ENCODE measurements at places on chromosomes 12 and 14.

DNA sequence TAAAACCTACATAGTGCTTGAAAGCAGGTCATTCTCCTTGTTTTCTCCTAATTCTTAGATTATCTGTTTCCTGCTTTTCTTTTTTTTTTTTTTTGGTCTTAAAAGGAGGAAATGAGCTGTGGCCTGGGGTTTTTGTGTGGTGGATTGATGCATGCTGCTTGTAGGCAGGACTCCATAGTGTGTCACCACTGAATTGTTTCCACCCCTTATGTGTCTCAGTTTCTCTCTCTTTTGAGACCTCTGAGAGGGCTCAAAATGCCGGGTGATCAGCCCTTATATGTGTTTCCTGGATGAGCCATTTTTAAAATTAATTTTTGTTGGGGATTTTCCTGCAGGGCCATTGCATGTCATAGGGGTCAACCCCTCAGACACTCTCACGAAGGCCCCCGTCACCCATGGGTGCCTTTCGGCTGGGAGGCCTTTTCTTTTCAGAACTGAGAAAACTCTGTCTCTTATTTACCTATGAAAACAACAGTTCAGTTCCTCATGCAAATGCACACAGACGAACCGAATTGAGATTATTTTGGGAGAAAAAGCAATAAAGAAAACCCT, 32.0 kb upstream of the LRRK2 start:
- no peak for DNase-seq

GRCh38 chr12:52949413-52950331, 754 bp downstream of the KRT18 start:
- no peak for DNase-seq

DNA sequence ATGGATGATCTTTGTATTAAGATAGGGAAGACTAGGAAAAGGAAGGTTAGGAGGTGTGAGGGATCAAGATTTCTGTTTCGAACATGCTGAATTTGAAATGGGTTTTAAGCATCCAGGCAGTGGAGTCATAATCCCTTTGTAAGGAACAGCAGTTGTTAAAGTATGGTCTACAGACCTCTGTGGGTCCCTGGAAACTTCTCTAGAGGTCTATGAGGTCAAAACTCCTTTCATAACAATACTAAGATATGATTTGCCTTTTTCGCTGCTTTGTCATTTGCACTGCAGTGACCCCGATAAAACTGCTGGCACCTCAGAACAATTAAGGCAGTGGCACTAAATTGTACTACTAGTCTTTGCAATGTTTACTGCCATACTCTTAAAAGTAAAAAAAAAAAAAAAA, 1.5 kb downstream of the RAD51AP1 start:
- DNase-seq = no peak

- no peak for DNase-seq
Observed at GRCh38 chr14:71355324-71356201, 448.3 kb downstream of the PCNX1 start.

DNA sequence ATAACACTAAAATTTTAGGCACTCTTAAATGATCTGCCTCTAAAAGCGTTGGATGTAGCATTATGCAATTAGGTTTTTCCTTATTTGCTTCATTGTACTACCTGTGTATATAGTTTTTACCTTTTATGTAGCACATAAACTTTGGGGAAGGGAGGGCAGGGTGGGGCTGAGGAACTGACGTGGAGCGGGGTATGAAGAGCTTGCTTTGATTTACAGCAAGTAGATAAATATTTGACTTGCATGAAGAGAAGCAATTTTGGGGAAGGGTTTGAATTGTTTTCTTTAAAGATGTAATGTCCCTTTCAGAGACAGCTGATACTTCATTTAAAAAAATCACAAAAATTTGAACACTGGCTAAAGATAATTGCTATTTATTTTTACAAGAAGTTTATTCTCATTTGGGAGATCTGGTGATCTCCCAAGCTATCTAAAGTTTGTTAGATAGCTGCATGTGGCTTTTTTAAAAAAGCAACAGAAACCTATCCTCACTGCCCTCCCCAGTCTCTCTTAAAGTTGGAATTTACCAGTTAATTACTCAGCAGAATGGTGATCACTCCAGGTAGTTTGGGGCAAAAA, 4.1 kb downstream of the CDKN1B start:
- DNase-seq = no peak

- DNase-seq = no peak
Observed at GRCh38 chr12:87931812-87932211, 97.4 kb downstream of the C12orf50 start.
